ENCODE measurements at places on chromosomes 12 and 14.
A peak's percentile ranks its signal among the peaks of the same experiment; 100 is the strongest.

GRCh38 chr14:60654334-60654821 is 5.1 kb upstream of the SIX1 start:
- no peak for DNase-seq

GRCh38 chr14:24278424-24278823 is 7.0 kb upstream of the RABGGTA start:
- DNase-seq = no peak

GRCh38 chr14:100419856-100420255 is 96.7 kb downstream of the SLC25A47 start:
- no peak for DNase-seq

GRCh38 chr14:70073924-70074566 is 114.7 kb downstream of the SLC8A3 start:
- DNase-seq = peak; percentile 91
